ENCODE measurements at places on chromosomes 2 and 18. TPM values are rescaled to one million over a fixed set of nuclear protein-coding genes. Genes with fewer than 3 reads are reported as not detected.

The ACOXL gene
- not detected for total RNA-seq

The SERPINB10 gene
- 0.07 TPM for total RNA-seq

The SIX3 gene
- not detected for total RNA-seq

The SLC9A4 gene
- total RNA-seq, result not detected

The TSHZ1 gene
- total RNA-seq, result 7.7 TPM

The RAPGEF4 gene
- total RNA-seq, result 4.5 TPM

The EPB41L3 gene
- total RNA-seq, result 129 TPM

The C1QL2 gene
- not detected for total RNA-seq

The ACVR1C gene
- total RNA-seq, result under 0.01 TPM

The KCNK3 gene
- total RNA-seq, result not detected

The CYP26B1 gene
- 0.53 TPM for total RNA-seq

Data from thoracic aorta endothelial cell (primary cell).